ENCODE measurements at places on chromosomes 12 and 14. TPM values are rescaled to one million over a fixed set of nuclear protein-coding genes. Genes with fewer than 3 reads are reported as not detected.

- no peak overlapping the region for H3K4me3 ChIP-seq
- H3K36me3 ChIP-seq: no peaks in the 10 kb centered on the region
- H3K4me1 ChIP-seq: no peaks in the 10 kb centered on the region
- H3K27ac ChIP-seq: no peak overlapping the region
Measured at GRCh38 chr14:52091928-52092327, 23.1 kb upstream of the NID2 start.

GRCh38 chr12:120620624-120621023 lies 19.8 kb upstream of the CABP1 start:
- no peak for DNase-seq
- no peaks in the 10 kb centered on the region for H3K27me3 ChIP-seq
- no peaks in the 10 kb centered on the region for H3K36me3 ChIP-seq
- no peak overlapping the region for H3K27ac ChIP-seq
- H3K4me1 ChIP-seq: no peaks in the 10 kb centered on the region

- H3K27ac ChIP-seq: no peak overlapping the region
- DNase-seq: peak; percentile 71
- H3K27me3 ChIP-seq: no peaks in the 10 kb centered on the region
Measured at GRCh38 chr12:75591628-75592027, 80.2 kb upstream of the KRR1 start.

DNA sequence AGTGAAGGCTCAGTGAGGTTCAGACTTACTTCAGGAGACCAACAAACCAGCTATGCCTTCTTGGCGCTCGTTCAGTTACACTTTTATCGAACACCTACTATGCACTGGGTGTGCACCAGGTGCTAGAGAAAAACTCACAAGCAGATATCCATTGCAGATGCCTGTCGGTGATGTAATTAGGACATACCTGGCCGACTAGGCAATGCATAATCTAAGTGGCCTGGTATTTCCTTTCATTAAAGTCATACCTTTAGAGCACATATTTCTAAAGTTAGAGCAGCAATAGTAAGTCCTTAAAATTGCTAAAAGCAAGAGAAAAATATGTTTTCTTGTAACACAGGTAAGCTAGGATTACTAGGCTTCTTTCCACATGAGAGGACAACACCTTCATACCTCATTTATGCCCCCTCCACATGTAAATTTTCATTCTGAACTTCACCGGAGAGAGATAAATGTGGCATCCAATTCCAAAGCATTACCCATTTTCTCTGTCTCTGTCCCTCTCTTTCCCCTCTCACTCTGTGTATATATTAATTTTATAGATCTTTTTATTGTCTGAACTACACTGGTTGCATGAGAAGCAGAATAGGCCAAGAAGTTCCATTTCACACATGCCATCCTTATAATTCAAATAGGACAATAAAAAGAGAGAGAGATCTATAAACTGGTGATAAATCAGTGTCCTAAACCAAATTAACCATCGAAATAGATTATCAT lies 242.2 kb downstream of the SPTSSA start:
- no peak overlapping the region for H3K27ac ChIP-seq
- no peak overlapping the region for H3K4me3 ChIP-seq
- H3K4me1 ChIP-seq: no peaks in the 10 kb centered on the region
- peaks cover 15% of the 10 kb centered on the region for H3K27me3 ChIP-seq
- H3K36me3 ChIP-seq: no peaks in the 10 kb centered on the region

DNA sequence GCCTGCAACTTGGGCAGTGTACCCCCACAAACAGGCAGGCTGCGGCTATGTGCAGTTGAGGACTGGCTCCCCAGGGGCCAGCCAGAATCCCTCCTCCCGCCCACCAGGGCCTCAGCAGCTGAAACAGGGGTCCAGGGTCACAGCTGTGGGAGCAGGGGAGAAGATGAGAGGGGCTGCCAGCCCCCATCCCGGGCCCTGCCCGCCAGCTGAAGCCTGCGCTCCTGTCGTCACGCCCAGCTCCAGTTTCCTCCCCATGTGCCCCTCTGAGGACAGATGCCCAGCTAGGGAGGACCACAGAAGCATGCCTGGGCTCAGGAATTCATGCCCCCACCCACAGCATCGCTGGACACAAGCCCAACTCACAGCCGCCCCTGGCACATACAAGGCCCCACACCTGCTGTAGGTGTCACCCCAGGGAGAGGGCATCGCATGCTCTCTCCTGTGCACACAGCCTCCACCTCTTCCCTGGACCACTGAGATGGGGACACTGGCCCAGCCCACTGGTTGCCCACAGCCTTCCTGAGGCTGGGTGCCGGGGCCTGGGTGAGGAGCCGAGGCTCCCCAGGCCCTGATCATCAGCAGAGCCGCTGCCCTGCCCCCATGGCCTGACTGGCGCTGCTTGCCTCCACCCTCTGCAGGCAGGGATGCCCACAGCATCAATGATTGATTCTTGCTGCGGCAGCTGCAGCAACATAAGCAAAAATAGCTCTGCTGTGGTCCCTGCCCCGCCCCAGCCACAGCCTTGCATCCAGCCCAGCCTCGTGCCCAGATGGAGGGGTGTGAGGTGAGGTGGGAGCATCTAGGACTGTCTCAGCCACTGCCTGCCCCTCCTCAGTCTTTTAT lies 3.7 kb upstream of the CLBA1 start:
- no peak for DNase-seq
- no peak overlapping the region for H3K4me3 ChIP-seq
- H3K27me3 ChIP-seq: no peaks in the 10 kb centered on the region
- no peaks in the 10 kb centered on the region for H3K4me1 ChIP-seq

GRCh38 chr12:49885118-49885517 lies 18.6 kb downstream of the FAIM2 start:
- H3K4me1 ChIP-seq: peaks cover 6% of the 10 kb centered on the region
- H3K4me3 ChIP-seq: no peak overlapping the region
- DNase-seq: no peak
- H3K27me3 ChIP-seq: no peaks in the 10 kb centered on the region

Gene SLC4A8
- 0.73 TPM for total RNA-seq

Gene SYCP3
- total RNA-seq: 0.26 TPM

DNA sequence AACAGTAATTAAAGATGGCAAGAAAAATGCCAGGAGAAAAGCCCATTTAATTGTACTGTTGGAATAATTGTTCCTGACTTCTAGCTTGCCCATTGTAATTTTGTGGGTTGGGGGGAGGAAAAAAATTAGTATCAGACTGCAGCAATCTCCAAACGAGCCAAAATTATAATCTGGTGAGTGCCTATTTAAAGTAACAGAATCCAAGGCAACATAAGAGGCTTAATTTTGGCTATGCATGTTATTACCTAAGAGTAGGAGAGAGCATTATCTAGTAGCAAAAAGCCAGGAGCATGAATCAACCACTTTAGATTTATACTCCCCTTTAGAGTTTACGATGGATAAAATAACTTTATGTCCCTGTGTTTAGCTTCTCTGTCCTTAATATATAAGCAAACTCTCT lies 14.6 kb upstream of the DENND5B start:
- no peak for DNase-seq
- no peak overlapping the region for H3K27ac ChIP-seq
- no peaks in the 10 kb centered on the region for H3K36me3 ChIP-seq
- no peaks in the 10 kb centered on the region for H3K4me1 ChIP-seq

Gene TMEM233
- total RNA-seq: 15.5 TPM

Gene ZBTB42
- total RNA-seq: 2.1 TPM

GRCh38 chr12:86367137-86367536 lies 110.9 kb upstream of the MGAT4C start:
- H3K36me3 ChIP-seq: no peaks in the 10 kb centered on the region
- peaks cover 4% of the 10 kb centered on the region for H3K4me1 ChIP-seq
- DNase-seq: peak; percentile 18
- no peaks in the 10 kb centered on the region for H3K27me3 ChIP-seq

DNA sequence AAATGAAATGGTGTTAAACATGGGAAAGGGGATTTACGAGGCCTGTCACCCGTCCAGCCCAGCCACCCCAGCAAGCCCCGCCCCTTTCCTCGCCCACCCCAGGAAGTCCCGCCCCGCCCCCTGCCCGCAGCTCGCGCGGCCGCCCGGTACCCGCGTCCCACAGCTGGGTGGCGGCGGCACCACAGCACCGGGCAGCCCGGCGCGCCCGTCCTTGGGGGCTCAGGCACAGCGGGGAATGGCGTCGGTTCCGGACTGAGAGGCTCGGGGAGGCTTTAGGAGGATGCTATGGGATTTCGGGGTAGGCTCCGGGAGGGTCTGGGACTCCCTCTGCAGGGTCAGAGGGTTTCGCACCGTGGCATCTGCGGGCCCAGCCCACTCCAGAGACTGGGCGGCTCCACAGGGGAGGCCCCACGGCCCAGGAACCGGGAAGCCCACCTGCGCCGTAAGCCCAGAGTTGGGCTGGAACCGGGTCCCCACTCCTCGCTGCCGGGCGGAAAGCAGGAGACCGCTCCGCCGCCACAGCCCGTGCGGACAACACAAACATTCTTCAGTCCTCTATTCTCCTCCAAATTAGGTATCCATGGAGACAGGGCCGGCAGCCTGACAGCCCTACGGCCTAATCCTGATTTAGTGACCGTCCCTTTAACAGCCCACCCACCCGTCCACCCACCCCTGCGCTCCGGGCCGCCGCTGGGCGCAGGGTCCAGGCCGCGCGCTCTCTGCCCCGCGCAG lies 1.4 kb downstream of the FIGNL2 start:
- H3K4me1 ChIP-seq: peaks cover 6% of the 10 kb centered on the region
- peaks cover 17% of the 10 kb centered on the region for H3K27me3 ChIP-seq
- H3K4me3 ChIP-seq: peak overlapping the region; percentile 52

GRCh38 chr14:94143239-94143638 lies 13.8 kb upstream of the IFI27L2 start:
- H3K27me3 ChIP-seq: no peaks in the 10 kb centered on the region
- H3K36me3 ChIP-seq: no peaks in the 10 kb centered on the region
- H3K4me1 ChIP-seq: no peaks in the 10 kb centered on the region
- H3K27ac ChIP-seq: no peak overlapping the region
- H3K4me3 ChIP-seq: no peak overlapping the region

Gene PLCZ1
- not detected for total RNA-seq

DNA sequence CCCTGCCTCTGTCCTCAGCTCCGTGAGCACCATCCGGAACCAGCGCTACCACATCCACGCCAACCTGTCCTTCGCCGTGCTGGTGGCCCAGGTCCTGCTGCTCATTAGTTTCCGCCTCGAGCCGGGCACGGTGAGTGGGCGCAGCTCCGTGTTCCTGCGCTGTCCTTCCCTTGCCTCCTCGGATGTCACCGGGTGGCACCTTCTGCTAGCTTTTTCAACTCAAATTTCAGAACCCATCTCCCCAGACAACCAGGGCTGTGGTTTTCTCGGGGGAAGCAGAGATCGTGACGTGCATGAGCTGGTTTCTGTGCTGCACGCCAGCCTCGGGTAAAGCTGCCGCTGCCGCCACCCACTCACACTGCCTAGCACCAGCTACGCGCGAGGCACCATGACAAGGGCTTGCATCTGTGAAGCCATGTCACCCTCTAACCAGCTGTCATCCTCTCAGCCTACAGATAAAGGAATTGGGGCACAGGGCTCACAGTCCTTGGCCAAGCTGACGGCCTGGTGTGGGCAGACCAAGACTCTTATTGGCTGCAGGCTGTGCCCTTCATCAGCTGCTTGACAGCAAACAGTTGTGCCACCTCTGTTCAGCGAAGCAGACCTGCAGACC lies 152.1 kb downstream of the ADGRD1 start:
- H3K4me3 ChIP-seq: no peak overlapping the region
- H3K36me3 ChIP-seq: no peaks in the 10 kb centered on the region
- H3K27me3 ChIP-seq: peaks cover 5% of the 10 kb centered on the region
- no peak overlapping the region for H3K27ac ChIP-seq
- H3K4me1 ChIP-seq: no peaks in the 10 kb centered on the region

DNA sequence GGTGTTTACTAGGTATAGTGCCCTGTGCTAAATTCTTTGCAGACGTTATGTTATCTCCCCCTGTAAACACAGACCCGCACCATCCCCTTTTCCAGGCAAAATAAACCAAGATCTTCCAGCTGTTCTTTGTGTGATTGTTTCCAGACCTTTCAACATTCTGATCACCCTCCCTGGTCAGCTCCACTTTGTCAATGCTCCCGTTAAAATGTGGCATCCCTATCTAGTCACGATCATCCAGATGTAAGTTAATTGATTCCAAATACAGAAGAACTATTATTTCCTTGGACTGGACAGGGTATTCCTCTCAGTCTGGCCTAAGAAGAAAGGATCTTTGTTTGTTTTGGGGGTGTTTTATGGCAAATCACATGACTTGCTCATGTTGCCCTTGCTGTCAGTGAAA lies 127.6 kb upstream of the ARID2 start:
- no peaks in the 10 kb centered on the region for H3K27me3 ChIP-seq
- no peak overlapping the region for H3K4me3 ChIP-seq
- H3K27ac ChIP-seq: no peak overlapping the region
- no peaks in the 10 kb centered on the region for H3K4me1 ChIP-seq

- DNase-seq: peak; percentile 43
- no peaks in the 10 kb centered on the region for H3K36me3 ChIP-seq
- peak overlapping the region; percentile 70 for H3K27ac ChIP-seq
- peaks cover 74% of the 10 kb centered on the region for H3K4me1 ChIP-seq
- H3K4me3 ChIP-seq: no peak overlapping the region
Measured at GRCh38 chr12:50569321-50569720, 64.5 kb downstream of the DIP2B start.
